ENCODE measurements at places on chromosomes 5 and 9.
A peak's percentile ranks its signal among the peaks of the same experiment; 100 is the strongest.

DNA sequence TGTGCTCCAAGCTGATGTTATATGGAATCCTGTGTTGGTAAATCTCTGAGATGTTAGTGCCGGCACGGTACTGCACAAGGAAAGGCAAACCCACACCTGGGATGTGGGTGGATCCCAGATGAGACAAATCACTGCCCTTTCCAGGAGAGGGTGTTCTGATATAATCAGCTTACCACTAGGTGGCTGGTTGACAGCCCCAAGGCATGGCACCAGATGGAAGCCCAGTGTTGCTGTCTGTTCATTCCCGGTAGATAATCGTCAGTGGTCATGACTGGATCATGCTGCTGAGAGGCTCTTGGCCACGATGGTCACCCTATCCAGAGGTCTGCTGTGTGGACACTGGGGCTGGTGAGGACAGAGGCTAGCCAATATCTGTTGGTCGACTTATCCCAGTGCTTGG, 184.0 kb downstream of the CACNA1B start:
- no peak for DNase-seq

DNA sequence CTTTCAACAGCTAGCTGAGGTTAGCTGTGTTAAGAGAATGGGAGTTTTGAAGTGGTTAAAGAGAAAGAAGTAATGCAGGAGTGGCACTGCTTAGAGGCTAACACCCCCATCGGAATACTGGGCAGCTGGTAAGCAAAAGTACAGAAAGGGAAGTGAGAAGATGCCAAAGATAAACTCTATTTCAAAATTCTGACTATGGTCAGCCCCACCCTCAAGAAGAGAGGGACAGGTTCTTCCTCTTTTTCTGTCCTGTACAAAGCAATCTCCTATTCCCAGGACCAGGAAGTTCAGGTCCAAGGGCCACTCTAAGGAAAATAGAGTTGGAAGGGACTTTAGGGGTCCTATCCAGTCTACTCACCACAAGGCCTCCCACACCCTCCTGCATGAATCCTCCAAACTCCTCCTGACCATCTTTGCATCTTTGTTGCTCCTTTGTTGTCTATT, 45.9 kb upstream of the JAK2 start:
- DNase-seq = no peak

GRCh38 chr9:125547368-125547767, 159.6 kb downstream of the MAPKAP1 start:
- no peak for DNase-seq

DNA sequence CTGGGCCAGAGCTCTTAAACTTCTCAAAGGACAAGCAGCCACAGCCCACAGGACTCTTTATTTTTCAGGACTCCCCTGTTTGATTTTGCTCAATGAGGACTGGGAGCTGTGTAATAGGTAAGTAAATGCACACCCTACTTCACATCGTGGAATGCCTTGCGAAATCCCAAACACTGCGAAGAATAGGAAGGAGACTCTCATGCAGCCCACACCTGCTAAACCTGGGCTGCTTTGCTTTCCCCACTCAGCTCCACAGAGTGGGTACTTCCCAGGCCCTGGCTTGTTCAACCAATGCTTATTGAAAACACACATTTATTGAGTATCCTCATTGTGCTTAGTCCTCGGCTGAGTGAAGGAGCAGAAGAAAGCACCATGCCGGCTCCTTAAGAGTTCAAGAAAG, 103.3 kb upstream of the FSTL4 start:
- no peak for DNase-seq

DNA sequence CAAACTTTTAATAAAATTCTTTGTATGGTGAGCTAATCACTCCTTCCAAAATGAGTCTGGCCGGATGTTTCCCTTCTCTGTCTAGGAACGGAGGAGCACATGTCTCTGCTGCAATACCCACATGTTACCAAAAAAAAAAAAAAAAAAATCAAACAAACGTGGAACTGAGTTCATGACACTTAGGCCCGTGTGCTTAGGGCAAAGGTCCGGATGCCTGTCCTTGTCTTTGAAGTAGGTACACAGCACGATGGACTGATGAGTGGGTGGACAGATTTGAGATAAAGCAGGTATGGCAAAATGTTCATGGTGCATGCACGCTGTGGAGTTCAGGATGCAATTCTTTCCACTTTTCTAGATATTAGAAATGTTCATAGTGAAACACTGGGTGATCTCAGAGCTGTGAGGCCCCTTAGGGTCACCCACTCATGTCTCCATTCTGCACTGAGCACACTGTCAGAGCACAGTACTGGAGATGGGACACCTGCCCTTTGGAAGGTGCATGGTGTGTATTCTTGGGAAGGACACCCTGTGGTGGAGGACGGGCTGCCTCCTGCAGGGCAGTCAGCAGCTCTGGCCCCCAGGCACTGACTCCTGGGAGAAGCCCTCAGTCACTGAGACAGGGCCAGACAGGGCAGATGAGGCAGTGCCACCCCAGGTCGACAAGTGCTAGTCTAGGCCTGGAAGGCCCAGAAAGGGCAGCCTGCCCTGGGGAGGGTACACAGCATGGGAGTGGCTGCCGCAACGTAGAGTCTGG, 43.6 kb downstream of the GADD45G start:
- no peak for DNase-seq

- peak; percentile 84 for DNase-seq
Measured at GRCh38 chr5:55160493-55161209, 680 bp downstream of the GPX8 start.

DNA sequence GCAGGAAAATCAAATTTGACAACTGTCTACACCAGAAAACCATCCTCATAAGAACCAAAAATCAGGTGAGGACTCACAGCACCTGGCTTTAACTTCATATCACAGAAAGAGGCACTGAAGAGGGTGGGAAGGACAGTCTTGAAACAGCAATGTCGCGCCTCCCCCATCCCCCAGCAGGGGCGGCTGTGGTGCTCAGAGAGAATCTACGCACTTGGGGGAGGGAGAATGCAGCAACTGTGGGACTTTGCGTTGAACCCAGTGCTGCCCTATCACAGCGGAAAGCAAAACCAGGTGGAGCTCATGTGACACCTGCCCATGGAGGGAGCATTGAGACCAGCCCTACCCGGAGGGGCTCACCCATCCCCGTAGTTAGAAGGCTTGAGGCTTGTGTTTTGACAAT, 191.8 kb downstream of the MSX2 start:
- DNase-seq = no peak

DNA sequence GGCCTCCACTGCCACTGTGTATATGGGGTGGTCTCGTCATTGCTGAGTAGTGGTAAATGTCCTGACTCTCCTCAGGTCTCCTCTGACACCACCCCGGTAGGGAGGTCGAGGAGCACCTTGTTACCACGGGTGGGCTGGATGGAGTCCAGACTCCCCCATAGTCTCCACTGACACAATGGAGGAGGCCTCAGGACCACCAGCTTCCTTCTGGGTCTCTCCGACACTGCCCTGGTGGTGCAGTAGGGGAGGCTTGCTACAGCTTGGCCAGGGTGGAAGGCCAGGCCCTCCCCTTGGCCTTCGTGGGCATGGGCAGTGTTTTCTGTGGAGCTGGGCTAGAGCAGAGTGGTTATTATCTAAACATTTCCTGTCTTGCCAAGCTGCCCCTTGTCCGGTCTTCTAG, 15.4 kb upstream of the SH3PXD2B start:
- DNase-seq = no peak

- no peak for DNase-seq
Measured at GRCh38 chr5:164175083-164175482, 669.7 kb downstream of the MAT2B start.

DNA sequence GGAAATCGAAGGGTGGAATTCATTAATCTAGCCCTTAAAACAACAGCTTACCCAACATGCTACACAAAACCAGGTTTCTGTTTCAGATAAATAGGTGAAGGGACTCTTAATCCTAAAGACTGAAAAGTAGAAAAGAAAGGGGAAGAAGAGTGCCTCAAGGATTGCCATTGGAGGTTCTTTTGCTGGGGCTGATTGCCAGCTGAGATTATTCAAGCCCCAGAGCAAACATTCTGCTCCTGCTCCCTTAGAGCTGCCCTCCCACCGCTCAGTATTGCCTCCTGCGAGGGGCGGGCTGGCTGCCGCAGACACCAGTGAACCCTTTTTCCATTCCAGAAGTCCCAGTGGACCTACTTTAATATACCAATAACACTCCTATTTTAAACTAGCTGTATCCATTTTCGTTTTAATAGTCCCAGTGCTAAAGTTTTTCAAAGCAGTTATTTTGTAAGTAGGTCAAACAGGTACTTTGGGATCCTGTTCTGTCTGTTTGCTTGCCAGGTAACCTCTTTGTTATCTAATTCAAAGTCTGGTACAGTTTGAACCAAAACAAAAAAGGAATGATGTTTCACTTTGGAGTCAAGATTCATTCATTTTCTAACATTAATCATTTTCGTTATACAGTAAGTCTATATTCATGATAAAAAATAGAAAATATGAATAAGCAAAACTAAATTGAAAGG, 38.6 kb downstream of the HMGCS1 start:
- DNase-seq = no peak

GRCh38 chr5:107672211-107673038, 1.7 kb upstream of the EFNA5 start:
- peak; percentile 96 for DNase-seq

DNA sequence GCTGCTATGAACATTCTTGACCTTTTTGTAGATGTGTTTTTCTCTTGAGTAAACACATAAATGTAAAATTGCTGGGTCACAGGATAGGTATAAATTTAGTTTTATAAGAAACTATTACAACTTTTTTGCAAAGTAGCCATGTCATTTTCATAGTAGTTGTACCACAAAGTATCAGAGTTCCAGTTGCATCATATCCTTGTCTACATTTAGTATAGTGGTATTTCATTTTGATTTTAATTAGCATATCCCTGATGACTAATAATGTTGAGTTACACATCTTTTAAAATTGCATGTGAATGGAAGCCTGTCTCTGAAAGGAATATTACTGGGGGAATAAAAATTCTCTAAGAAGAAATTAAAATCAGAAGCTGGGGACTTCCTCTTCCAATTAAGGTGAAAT, 85.4 kb downstream of the TMEM161B start:
- DNase-seq = no peak

DNA sequence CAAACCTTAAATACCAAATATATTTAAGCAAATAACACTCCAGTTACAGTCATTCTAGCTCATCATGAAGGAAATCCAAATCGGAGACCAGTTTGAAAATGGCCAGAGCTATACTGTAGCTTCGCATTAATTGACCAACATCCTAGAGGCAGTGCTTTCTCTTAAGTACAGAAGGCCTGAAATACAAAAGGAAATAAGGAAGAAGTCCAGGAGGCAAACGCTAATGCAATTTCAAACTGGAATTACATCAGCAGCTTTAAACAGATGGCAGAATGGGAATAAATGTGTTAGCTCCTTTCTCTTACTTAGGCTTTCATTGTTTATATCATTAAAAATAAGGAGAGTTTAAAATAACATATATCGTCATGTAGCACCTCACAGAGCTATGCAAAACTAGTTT, 197.0 kb downstream of the SEC61B start:
- no peak for DNase-seq

- DNase-seq = no peak
Measured at GRCh38 chr5:6783787-6784186, 70.6 kb downstream of the TENT4A start.

DNA sequence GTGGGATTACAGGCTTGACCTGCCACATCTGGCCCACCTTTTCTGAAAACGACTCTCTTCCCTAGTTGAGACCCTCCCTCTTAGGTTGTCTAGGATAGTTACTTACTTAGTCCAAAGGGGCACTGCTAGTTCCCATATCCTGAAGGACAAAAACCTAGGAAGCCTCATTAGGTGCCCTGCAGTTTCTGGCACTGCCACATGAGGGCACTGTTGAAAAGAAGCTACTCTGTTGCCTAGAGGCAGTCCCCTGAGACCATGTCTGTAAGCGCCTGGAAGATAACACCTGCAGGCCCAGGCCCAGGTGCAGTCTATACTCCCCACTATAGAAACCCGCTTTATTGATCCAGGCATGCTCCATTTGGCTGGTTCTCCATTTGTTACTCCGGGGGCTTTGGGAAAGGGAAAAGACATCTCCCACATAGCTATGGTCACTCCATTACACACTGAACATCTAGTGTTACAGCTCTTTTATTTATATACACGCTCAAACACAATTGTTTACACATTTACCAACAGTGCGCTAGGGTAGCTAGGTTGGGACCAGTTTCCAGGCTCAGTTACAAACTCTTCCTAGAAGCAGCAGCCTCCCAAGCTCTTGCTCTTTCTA, 73.4 kb upstream of the PPARGC1B start:
- peak; percentile 72 for DNase-seq

- DNase-seq = no peak
Measured at GRCh38 chr5:35356725-35357124, 126.4 kb upstream of the PRLR start.
